Esophagus squamous epithelium (tissue), 5 donors: ENCODE measurements at places on chromosomes 16 and 17. TPM values are rescaled to one million over a fixed set of nuclear protein-coding genes. Genes with fewer than 3 reads are reported as not detected.

GRCh38 chr16:89118361-89119165 lies 24.9 kb downstream of the ACSF3 start:
- peaks cover 14% of the 10 kb centered on the region for H3K36me3 ChIP-seq
- no peaks in the 10 kb centered on the region for H3K4me1 ChIP-seq
- H3K27ac ChIP-seq: no peak overlapping the region
- H3K4me3 ChIP-seq: no peak overlapping the region
- no peaks in the 10 kb centered on the region for H3K27me3 ChIP-seq

DNA sequence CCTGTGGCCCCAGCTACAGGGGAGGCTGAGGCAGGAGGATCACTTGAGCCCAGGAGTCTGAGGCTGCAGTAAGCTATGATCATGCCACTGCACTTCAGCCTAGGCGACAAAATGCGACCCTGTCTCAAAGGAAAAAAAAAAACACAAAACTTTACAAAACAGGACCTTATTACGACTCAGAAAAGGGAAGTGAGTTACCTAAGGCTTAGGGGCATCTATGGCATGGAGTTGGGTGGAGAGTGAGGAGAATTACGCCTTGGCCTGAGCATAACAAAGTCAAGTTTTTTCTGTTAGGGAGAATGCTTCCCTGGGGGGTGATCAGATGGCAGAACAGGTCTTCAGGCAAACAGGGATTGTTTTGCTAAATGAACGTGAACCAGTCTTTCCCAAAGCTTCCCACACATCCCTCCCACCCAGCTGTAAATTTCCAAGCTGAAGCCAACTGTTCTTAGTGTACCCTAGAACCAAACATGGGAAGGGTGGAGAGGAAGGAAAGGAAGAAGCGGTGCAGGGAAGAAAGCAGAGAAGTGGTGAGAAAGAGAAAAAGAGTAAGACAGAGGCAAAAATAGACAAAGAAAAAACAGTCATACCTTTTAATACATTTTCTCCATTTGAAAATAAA lies 24.6 kb upstream of the TNRC6C start:
- no peaks in the 10 kb centered on the region for H3K36me3 ChIP-seq
- H3K4me3 ChIP-seq: no peak overlapping the region
- DNase-seq: no peak
- no peak overlapping the region for H3K27ac ChIP-seq
- no peaks in the 10 kb centered on the region for H3K4me1 ChIP-seq

The OTOP3 gene
- 21.2 TPM for total RNA-seq

The KRTAP9-2 gene
- not detected for total RNA-seq

DNA sequence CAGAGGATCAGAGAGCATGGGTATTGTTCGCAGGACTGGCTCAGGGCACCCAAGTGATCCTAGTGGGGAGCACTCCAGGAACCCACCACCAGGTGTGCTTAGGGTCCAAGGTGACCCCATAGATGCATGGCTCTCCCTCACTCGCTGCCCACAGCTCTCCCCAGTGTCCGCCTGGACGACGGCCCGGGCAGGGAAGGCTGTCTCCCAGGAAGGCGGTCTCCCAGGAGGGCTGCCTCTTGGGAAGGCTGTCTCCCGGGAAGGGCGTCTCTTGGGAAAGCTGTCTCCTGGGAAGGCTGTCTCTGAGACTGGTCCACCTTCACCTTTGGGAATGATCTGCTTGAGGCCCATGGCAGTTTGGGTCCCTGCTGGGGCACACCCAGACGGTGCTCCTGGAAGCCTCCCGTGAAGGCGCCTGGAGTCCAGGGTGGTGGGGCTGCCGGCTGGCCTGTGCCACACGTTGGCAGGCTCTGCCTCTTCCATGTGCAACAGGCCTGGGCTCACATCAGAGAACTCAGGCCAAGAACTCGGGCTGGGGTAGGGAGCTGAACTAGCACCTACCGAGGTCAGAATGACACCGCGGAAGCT lies 5.0 kb downstream of the ECI1 start:
- H3K27ac ChIP-seq: no peak overlapping the region
- H3K36me3 ChIP-seq: peaks cover 29% of the 10 kb centered on the region
- H3K4me1 ChIP-seq: peaks cover 8% of the 10 kb centered on the region
- no peaks in the 10 kb centered on the region for H3K27me3 ChIP-seq

The HOXB3 gene
- 5.7 TPM for total RNA-seq

- H3K27me3 ChIP-seq: no peaks in the 10 kb centered on the region
- H3K36me3 ChIP-seq: no peaks in the 10 kb centered on the region
- no peak for DNase-seq
- H3K4me1 ChIP-seq: no peaks in the 10 kb centered on the region
- peak overlapping the region; percentile 30 for H3K27ac ChIP-seq
- peak overlapping the region; percentile 40 for H3K4me3 ChIP-seq
Observed at GRCh38 chr17:6936370-6937028, 59.4 kb upstream of the ALOX12 start.

DNA sequence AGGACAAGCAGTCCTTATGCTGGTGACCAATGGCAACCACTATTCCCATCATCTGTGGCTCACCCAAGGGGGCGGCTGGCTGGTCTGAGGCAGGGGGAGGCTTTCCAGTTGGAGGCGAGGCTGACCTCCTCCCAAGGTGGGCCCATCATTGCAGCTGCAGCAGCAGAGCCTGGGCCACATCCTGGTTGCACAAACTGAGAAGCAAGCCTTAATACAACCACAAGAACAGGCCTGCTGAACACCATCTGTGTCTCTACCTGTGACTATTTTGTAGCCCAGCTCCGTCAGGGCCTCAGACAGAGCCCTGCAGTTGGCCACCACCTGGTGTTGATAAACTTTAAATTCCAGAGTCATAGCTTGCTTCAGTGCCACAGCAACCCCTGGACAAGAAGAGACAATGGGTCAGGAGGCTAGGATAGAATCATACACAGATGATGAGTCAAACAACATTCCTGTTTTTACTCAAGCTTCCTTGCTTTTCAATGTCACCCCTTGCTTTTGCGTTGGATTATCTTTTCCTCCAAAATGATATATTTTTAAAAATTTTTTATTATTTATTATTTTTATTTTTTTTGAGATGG lies 17.9 kb downstream of the SMCR8 start:
- no peak overlapping the region for H3K27ac ChIP-seq
- H3K27me3 ChIP-seq: no peaks in the 10 kb centered on the region
- DNase-seq: no peak
- H3K4me1 ChIP-seq: no peaks in the 10 kb centered on the region

DNA sequence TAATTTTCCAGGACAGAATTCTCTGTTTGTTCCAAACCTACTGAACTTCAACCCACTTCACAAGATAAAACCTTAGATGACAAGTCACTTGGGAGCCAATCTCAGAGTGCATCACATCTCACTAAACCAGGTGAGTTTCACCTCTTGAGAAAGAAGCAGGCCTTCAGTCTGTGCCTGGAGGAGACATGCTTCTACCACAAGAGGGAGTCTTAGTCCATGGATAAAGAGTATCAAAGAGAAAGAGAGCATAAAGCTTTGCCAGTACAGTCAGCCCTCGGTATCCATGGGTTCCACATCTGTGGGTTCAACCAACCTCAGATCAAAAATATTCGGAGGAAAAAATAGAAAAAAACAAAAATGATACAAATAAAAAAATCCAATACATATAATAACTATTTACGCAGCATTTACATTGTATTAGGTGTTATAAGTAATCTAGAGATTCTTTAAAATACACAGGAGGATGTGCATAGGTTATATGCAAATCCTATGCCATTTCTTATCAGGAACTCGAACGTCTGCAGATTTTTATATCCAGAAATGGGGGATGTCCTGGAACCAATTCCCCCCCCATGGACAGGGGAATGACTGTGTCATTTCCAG lies 37.7 kb downstream of the DUSP14 start:
- no peaks in the 10 kb centered on the region for H3K4me1 ChIP-seq
- no peak overlapping the region for H3K27ac ChIP-seq
- H3K4me3 ChIP-seq: no peak overlapping the region
- H3K27me3 ChIP-seq: no peaks in the 10 kb centered on the region

DNA sequence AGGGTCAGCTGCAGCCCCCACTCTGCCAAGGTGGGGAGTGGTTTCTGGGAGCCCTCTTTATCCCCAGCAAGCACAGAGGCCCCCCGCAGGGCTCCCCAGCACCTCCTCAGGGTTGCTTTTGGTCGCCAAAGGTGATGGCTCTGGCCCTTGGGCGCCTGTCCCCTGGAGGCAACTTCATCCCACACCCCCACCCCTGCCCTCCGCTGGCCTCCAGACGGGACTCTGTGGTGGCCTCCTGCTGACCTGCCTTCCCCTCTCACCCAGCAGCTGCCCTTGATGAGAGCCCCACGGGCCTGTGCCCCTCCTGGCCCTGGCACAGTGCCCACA lies 7.8 kb upstream of the RHOT2 start:
- peak overlapping the region; percentile 49 for H3K27ac ChIP-seq
- H3K4me3 ChIP-seq: peak overlapping the region; percentile 25
- H3K36me3 ChIP-seq: peaks cover 49% of the 10 kb centered on the region
- H3K4me1 ChIP-seq: peaks cover 10% of the 10 kb centered on the region
- no peak for DNase-seq
- H3K27me3 ChIP-seq: no peaks in the 10 kb centered on the region

The TMEM114 gene
- not detected for total RNA-seq

The CLDN7 gene
- 205 TPM for total RNA-seq

GRCh38 chr17:36602030-36602748 lies 806 bp downstream of the MRM1 start:
- no peak for DNase-seq
- peak overlapping the region; percentile 93 for H3K4me3 ChIP-seq
- H3K27ac ChIP-seq: peak overlapping the region; percentile 89
- no peaks in the 10 kb centered on the region for H3K36me3 ChIP-seq
- peaks cover 20% of the 10 kb centered on the region for H3K4me1 ChIP-seq

DNA sequence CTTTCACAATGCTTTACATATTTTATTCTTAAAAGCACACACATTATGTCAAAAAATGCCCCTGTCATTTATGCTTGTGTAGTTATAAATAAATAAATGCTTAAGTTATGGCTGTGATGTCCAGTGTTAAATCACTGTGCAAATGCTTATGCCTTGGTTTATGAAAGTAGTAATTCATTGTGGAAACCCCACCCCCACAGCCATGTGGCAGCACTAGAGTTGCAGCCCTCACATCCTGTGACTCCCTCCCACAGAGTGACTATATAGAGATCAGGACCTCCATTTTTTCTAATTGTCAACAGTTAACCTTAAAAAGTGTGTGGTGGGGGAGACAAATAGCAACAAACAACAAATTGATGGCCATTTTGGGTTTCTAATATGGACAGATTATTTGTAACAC lies 2.4 kb downstream of the SKAP1 start:
- no peak for DNase-seq
- H3K27ac ChIP-seq: no peak overlapping the region
- no peak overlapping the region for H3K4me3 ChIP-seq
- peaks cover 10% of the 10 kb centered on the region for H3K4me1 ChIP-seq
- H3K27me3 ChIP-seq: no peaks in the 10 kb centered on the region

The MT1A gene
- not detected for total RNA-seq

- no peaks in the 10 kb centered on the region for H3K4me1 ChIP-seq
- no peak for DNase-seq
- no peak overlapping the region for H3K4me3 ChIP-seq
- H3K36me3 ChIP-seq: no peaks in the 10 kb centered on the region
Observed at GRCh38 chr16:49015225-49015592, 266.4 kb downstream of the CBLN1 start.

DNA sequence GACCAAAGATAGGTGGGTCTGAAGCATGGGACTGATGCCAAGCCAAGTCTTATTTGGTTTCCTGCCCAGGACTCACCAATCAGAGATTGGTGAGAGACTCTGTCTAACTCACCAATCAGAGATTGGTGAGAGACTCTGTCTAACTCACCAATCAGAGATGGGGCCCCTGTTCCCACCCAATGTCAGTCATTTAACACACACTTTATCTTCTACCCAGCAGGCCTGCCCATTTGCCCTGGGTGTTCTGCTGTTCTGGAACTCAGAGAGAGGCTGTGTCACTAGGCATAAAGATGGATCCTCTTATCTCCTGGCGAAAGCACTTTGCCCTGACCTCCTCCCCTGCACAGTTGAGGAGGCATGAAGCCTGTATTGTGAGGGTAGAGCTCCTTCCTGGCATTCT lies 5.4 kb upstream of the RHOT1 start:
- no peaks in the 10 kb centered on the region for H3K27me3 ChIP-seq
- no peaks in the 10 kb centered on the region for H3K36me3 ChIP-seq
- H3K4me3 ChIP-seq: no peak overlapping the region
- peaks cover 20% of the 10 kb centered on the region for H3K4me1 ChIP-seq
- no peak for DNase-seq

The MT1H gene
- 5.7 TPM for total RNA-seq

- H3K27me3 ChIP-seq: peaks cover 6% of the 10 kb centered on the region
- no peak for DNase-seq
- H3K36me3 ChIP-seq: no peaks in the 10 kb centered on the region
- peaks cover 84% of the 10 kb centered on the region for H3K4me1 ChIP-seq
- H3K4me3 ChIP-seq: no peak overlapping the region
Observed at GRCh38 chr17:35788477-35789368, 6.7 kb downstream of the MMP28 start.

The SDK2 gene
- total RNA-seq: 2.5 TPM

The ZNF174 gene
- 8.6 TPM for total RNA-seq

DNA sequence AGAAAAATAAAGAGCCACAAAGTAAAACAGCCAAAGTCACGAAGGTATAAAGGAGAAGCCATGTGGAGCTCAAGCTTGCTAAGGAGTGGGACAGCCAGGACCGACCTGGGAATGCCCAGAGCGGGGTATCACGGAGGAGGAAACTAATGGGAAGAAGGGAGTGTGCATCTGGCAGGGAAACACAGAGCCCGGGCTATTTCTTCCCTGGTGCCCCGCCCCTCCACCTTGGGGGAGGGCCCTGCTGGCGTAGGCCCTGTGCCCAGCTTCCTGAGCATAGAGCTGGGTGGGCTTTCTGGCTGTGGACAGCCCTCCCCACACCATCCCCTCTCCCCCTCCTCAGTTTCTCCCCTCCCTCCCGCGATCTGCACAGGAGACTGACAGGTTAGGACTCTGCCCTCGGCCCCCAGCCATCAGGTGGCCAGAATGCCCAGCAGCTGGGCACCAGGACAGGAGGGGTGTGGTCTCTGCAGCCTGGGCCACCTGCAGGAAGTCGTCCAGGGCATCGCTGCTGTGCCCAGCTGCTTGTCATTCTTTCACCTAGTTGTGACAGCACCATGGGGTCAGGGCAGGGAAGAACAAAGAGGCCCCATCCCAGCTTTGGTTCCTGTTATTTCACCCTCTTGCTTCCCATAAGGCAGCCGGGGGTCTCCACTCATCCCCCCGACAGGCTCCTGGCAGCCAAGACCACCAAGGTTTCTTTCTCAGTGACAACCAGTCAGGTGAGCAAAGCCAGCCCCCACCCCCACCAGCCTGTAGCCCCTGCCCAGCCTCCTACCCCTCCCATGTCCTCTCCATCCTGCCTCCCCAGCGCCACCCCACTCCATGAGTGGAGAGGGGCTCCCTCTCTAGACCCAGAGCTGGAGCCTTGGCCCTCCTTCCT lies 7.1 kb upstream of the DCAF7 start:
- H3K4me1 ChIP-seq: peaks cover 3% of the 10 kb centered on the region
- H3K27ac ChIP-seq: no peak overlapping the region
- no peak for DNase-seq
- H3K4me3 ChIP-seq: no peak overlapping the region
- H3K36me3 ChIP-seq: no peaks in the 10 kb centered on the region

DNA sequence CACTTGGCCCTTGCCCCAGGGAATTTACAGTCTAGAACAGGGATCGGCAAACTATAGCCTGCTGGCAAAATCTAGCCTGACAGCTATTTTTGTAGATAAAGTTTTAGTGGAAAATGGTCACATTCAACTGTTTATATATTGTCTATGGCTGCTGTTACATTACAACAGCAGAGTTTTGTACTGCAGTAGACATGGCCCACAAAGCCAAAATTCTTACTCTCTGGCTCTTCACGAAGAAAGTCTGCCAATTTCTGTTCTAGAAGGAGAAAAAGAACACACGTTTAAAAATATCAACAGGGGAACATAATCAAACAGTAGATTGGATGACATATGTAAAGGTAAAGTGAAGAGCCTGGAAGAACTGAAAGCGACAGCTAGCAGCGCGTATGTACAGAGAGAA lies 33.2 kb upstream of the CCDC182 start:
- no peak for DNase-seq
- H3K4me3 ChIP-seq: no peak overlapping the region
- peaks cover 8% of the 10 kb centered on the region for H3K4me1 ChIP-seq
- no peaks in the 10 kb centered on the region for H3K27me3 ChIP-seq

The KRT31 gene
- 1.5 TPM for total RNA-seq

The C17orf113 gene
- not detected for total RNA-seq
